Lung (tissue), 17 donors: ENCODE measurements at places on chromosomes 6 and 20. TPM values are rescaled to one million over a fixed set of nuclear protein-coding genes. Genes with fewer than 3 reads are reported as not detected.
A peak's percentile ranks its signal among the peaks of the same experiment; 100 is the strongest.

- H3K27me3 ChIP-seq, result no peaks in the 10 kb centered on the region
- no peak for DNase-seq
- no peak overlapping the region for H3K27ac ChIP-seq
- no peaks in the 10 kb centered on the region for H3K4me1 ChIP-seq
- no peaks in the 10 kb centered on the region for H3K36me3 ChIP-seq
These were observed 134.0 kb downstream of the GJA10 start for GRCh38 chr6:90028066-90028778.

GRCh38 chr20:47663354-47664067, 121.8 kb downstream of the SULF2 start:
- DNase-seq, result peak; percentile 82
- H3K27ac ChIP-seq, result no peak overlapping the region
- H3K36me3 ChIP-seq, result peaks cover 7% of the 10 kb centered on the region
- H3K4me3 ChIP-seq, result no peak overlapping the region

DNA sequence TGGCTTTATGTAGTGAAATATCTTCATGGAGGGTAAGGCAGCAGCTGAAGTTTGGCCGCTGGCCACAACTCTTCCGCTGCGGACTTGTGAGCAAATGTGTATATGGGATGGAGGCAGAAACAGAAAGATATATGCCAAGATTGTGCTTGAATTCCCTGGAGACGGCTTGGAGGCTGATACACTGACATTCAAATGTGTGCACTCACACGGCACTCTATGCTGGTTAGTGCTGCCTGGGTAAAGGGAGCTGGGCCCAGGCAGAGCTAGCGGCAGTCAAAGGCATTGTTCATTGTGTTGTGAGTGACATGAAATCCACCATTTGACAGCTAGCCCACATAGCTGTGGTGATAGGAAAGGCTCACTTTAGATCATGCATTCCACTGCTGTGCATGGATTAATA, 202.7 kb downstream of the CLIC5 start:
- no peaks in the 10 kb centered on the region for H3K36me3 ChIP-seq
- no peaks in the 10 kb centered on the region for H3K4me1 ChIP-seq
- H3K27me3 ChIP-seq, result peaks cover 2% of the 10 kb centered on the region
- DNase-seq, result peak; percentile 93

GJA10 gene
- total RNA-seq, result not detected

TP53TG5 gene
- not detected for total RNA-seq

BPIFB2 gene
- total RNA-seq, result 3.0 TPM

DNA sequence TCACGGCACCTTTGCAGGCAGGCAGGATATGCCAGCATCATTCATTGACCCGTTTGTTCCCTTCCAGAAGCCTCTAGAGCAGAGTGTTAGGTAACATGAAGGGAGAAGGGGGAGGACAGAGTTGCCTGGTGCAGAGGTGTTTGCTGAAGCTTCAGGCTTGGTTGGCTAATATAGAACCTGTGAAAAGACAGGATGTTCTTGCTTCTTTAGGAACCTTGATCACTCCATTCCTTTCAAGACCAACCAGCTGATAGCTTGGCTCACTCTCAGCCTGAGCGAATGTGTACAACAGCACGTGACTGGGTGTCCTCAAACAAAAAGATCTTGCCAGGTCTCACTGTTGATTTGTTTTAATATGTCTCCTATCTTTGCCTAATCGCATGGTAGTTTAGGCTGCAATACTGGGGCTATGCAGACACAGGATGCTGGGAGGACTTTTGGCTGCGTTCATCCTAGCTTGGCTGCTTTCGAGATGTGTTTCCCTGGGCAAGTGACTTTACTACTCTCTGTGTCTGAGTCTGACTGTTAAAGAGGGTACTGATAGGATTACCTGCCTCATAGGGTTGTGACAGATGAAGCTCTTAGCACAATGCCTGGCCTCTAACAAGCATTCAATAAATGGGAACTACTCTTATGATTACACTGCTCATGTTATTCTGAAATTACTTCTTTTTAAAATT, 16.0 kb downstream of the SHLD1 start:
- no peak for DNase-seq
- no peaks in the 10 kb centered on the region for H3K36me3 ChIP-seq
- H3K4me3 ChIP-seq, result no peak overlapping the region
- H3K27me3 ChIP-seq, result no peaks in the 10 kb centered on the region

- H3K4me3 ChIP-seq, result no peak overlapping the region
- peak; percentile 86 for DNase-seq
- H3K27me3 ChIP-seq, result no peaks in the 10 kb centered on the region
- peaks cover 5% of the 10 kb centered on the region for H3K4me1 ChIP-seq
- H3K27ac ChIP-seq, result peak overlapping the region; percentile 53
These were observed 237.8 kb downstream of the SYNE1 start for GRCh38 chr6:152399399-152399798.

BFSP1 gene
- 1.7 TPM for total RNA-seq

DNA sequence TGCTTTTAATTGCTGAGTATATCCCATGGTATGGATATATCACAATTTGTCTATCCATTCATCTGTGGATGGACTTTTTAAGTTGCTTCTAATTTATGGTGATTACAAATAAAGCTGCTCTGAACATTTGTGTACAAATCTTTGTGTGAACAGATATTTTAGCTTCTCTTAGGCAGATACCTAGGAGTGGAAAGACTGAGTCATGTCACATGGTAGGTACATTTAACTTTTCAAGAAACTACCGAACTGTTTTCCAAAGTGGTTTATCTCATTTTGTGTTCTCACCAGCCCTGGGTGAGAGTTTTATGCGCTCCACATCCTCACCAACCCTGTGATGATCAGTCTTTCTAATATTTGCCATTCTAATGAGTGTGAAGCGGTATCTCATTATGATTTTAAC, 31.0 kb upstream of the ZNFX1 start:
- no peak for DNase-seq
- H3K36me3 ChIP-seq, result no peaks in the 10 kb centered on the region
- H3K4me3 ChIP-seq, result no peak overlapping the region
- H3K27ac ChIP-seq, result no peak overlapping the region
- peaks cover 5% of the 10 kb centered on the region for H3K27me3 ChIP-seq

MAS1 gene
- total RNA-seq, result 0.14 TPM

MYLK4 gene
- 0.86 TPM for total RNA-seq
